ENCODE measurements at places on chromosomes 3 and 15.
A peak's percentile ranks its signal among the peaks of the same experiment; 100 is the strongest.

DNA sequence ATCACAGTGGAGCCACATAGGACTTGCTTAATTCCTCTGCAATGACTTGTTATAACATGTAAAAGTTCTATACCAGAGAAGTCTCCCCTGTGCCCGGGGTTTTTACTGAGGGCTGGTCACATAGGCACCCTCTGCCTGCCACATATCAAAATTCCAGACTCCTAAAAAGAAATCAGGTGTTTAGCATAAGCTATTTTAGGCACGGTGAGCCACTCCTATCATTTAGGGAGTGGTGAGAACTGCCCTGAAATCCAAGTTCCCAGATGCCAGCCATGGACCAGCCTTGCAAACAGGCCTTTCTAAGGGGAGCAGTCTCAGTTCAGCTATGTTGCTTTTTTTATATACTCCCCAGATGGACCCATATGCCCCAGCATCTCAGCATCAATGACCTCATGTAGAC is 130.3 kb downstream of the THSD4 start:
- no peak for DNase-seq

DNA sequence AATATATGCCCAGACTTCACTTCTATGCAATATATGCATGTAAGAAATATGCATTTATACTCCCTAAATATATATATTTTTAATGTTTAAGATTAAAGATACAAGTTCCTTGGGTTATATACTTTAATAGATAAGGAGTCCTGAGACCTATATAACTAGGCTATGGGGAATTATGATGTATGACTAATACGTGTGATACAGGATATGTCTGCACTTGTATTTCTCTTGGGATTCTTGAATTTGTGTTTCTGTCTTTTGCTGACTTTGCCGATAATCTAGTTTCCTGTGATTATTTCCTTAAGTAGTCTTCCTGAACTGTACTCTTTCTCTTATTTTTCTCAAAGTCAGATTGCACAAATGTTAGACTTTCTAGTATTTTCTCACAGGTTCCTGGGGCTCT is 109.6 kb downstream of the PIK3CB start:
- no peak for DNase-seq

- DNase-seq: no peak
These were observed 54.1 kb upstream of the PPIB start for GRCh38 chr15:64216730-64217428.

- DNase-seq: no peak
These were observed 611 bp upstream of the FANCI start for GRCh38 chr15:89243046-89243690.

GRCh38 chr3:198030125-198030524 is 70.1 kb downstream of the LMLN start:
- no peak for DNase-seq

- peak; percentile 87 for DNase-seq
These were observed 34.8 kb upstream of the CTSH start for GRCh38 chr15:78979456-78980320.

DNA sequence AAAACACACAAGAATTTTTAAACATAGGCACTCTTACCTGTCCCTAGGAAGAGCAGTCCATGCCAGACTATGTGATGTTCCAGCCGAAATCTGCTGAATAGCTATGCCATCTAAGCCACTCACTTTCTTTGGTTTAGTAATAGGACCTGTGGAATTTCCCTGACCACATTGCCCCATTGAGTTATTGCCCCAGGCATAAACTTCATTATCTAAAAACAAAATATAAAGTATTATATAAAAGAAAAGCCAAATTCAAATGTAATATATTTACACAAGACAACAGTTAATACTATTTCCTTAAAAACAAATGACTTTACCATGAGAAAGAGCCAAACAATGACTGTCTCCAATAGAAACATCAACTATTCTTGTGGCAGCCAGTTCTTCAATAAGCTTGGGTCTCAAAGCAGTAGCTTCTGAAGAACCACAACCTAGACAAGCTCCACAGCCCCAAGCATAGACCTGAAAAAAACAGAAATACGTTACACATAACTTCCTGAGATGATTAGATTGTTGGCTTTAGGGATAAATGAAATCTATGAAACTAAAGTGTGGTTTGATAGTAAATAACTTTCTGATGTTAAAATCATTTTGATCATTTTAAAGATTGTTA is 84.3 kb downstream of the HERC1 start:
- no peak for DNase-seq

- DNase-seq: no peak
These were observed 77.3 kb downstream of the NFKBIZ start for GRCh38 chr3:101926594-101927105.

- peak; percentile 33 for DNase-seq
These were observed at the start of gene CHRNA7 for GRCh38 chr15:32029862-32030781. Gene CHRNA7 (plus strand): TSS chr15:32030515. CDS start chr15:32030595, 80 bp downstream.

- no peak for DNase-seq
These were observed 36.3 kb downstream of the SEMA6D start for GRCh38 chr15:47753591-47753990.

- no peak for DNase-seq
These were observed 61.6 kb downstream of the DCBLD2 start for GRCh38 chr3:98839846-98840245.

- no peak for DNase-seq
These were observed 102.8 kb downstream of the PYDC2 start for GRCh38 chr3:191563722-191564121.

GRCh38 chr3:127037418-127037841 is 54.5 kb downstream of the PLXNA1 start:
- DNase-seq: no peak

GRCh38 chr3:104614564-104614963 is 752.1 kb upstream of the ALCAM start:
- DNase-seq: no peak

DNA sequence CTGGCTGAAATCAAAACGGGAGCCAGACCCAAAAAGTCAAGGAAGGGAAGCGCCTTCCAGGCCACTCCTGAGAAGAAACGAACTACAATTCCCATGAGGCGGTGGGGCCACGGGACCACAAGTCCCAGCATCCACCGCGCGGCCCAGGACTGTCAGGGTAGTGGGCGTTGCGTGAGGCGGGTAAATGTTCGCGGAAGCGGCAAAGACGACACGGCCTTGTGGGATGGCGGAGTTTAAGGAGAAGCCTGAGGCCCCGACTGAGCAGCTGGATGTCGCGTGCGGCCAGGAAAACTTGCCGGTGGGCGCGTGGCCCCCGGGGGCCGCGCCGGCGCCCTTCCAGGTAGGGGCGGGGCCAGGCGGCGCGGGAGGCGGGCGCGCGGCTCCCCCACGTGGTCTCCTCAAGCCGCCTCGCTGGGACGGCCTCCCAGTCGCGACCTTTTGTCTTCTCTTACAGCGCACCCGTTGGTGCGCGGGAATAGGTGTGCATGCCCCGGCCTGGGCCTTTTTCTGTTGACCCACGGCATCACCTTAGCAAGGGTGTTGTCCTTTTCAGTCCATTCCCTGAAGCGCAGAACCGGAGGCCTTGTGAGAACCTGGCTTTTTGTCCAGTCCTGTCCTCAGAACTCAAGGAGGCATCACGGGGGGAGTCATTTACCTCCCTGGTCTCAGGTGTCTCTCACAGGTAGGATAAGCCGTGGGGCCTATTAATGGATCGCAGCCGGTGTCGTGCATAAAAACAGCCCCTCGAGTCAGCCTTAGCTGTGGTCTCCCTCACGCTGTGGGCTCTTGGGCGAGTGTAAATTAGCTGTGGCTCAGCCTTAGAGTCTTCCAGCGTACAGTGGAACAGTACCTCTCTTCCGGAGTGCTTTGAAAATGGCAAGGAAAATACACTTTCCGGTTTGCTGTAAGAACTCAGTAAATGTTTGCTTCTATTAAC is at the start of gene SETMAR:
TSS of gene SETMAR (plus strand) at position 183 of the 937 bp plus-strand sequence. CDS start at position 185, 2 bp downstream.
- peak; percentile 87 for DNase-seq

- DNase-seq: no peak
These were observed 54.1 kb upstream of the GSK3B start for GRCh38 chr3:120148187-120148949.

- no peak for DNase-seq
These were observed 388 bp downstream of the DAPK2 start for GRCh38 chr15:64045774-64046420.

All from cerebellar cortex (tissue), 1 donor.